ENCODE measurements at places on chromosomes 16 and 17.

DNA sequence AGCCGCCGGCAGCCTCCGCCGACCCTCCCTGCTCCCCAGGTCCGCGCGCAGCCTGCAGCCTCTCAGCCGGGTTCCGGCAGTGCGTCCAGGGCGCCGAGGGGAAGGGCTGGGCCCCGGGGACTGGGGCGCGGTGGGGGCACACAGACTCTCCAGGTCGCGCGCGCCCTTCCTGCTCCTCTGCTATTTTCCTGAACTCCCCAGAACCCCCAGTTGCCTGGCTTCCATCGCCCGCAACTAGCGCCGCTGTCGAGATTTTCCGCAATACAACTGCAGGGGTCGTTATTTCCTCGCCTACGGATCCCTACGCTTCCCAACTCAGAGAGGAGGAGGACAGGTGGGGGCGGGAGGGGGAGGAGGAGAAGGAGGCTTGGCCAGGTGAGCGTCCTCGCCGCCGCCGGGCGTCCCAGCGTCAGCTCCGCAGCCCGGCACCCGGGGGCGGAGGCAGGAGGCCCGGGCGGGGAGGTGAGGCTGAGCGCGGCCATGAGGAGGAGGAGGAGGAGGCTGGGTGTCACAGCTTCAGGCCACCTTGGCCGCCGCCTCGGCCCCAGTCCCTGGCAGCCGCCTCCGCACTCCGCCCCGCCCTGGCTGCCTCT is at the start of gene CA10:
Gene CA10, minus strand, starts transcription at position 265 of the 593 bp plus-strand sequence.
- DNase-seq = peak; percentile 60

DNA sequence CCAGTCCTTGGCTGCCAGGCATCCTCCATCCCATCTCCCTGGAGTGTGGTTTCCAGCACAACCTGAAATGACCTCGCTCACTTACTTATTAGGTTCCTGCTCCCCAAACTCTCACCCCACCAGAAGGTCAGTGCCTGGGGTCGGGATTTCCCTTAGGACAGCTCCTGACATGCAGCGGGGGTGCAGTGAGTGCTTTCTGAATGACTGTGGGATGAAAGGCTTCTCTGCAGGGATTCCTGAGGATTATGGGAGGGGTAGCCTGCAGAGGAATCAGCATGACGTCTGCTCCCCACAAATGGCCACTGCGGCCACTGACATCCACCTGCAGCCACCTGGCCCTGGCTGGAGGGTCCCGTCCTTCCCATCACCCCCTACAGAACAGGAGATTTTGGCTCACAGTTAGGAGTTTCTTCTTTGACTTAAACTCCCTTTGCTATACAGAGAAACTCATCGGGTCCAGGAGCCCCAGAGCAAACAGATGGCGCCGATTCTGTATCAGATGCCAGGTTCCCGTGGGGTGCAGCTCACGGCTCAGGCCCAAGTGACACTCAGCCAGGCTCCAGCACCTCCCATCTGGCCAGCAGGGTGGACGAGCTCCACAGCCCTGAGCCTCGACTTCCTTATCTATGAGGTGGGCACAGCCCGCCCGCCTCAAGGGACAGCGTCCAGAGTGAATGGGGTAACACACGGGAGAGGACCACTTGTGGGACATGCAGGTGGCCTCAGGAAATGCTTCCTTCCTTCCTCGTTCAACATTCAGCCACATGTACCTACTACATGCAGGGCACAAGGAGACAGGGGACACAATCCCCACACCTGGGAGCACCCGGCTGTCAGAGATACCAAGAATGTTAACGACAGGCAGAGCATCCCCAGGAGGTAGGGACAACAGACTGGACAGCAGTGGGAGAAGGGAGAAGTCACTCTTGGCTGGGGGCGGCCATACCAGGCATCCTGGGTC is 69.8 kb downstream of the RMI2 start:
- no peak for DNase-seq

DNA sequence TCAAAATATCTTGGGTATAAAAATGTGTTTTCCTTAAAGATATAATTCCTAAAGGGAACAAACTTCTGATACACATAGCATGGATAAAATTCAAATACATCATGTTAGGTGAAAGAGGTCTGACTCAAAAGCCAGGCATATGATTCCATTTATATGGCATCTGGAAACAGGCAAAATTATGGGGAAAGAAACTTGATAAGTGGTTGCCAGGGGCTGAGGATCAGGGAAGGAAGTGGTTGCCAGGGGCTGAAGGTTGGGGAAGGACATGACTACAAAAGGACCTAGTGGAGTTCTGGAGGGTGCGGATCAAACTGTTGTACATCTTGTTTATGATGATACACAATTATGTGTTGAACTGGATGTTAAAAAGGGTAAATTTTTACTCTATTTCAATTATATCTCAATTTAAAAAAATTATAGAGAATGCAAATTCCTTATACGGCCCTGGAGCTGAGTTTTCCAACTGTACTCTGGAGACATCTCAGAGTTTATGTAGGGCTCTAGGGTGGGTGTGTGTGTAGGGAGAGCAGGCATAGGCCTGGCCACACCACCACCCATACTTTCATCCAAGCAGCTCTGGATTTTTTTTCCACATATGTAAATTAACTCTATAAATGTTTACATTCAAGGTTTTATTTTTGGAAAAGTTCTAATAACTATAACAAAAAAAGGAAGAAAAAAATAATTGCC is 55.0 kb downstream of the AMFR start:
- no peak for DNase-seq

DNA sequence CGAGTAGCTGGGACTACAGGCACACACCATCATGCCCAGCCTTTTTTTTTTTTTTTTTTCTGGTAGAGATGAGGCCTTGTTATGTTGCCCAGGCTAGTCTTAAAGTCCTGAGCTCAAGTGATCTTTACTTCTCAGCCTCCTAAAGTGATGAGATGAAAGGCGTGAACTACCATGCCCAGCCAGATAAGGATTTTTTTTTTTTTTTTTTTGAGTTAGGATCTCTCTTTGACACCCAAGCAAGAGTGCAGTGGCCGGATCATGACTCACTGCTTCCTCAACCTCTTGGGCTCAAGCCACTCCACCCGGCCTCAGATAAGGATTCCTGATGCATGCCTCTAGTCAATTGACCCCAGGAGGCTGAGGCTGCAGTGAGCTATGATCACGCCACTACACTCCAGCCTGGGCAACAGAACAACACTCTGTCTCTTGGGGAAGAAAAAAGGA is 11.2 kb upstream of the PLEKHG4 start:
- DNase-seq = no peak

DNA sequence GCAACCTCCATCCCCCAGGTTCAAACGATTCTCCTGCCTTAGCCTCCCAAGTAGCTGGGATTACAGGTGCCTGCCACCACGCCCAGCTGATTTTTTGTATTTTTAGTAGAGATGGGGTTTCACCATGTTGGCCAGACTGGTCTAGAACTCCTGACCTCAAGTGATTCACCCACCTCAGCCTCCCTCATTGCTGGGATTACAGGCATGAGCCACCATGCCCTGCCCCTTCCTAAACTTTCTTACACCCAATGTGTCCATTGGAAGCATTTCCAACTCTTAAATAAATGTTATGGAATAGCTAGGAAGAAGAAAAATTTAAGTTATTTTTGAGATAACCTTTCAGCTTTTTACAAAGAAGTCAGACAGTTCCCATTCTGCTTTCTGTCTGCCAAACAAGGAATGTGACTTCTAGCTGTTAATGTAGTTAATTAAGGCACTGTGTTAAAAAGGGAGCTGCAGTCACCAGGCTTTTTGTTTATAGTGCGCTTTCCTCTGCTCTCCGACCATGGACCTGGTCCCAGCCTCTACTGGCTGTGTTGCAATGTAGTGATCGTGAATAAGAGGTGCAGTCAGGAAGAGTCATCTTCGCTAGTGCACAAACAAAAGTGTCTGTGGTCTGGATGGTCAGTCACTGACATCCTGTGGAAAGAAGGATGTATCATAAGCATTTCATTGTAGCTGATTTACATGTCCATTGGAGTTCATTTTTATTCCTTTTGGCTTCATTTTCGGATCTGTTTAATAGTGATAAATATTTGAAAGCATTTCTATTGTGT is 39.7 kb downstream of the USP10 start:
- no peak for DNase-seq

- DNase-seq = no peak
Observed at GRCh38 chr16:2028620-2029220, 2.0 kb downstream of the NHERF2 start.

DNA sequence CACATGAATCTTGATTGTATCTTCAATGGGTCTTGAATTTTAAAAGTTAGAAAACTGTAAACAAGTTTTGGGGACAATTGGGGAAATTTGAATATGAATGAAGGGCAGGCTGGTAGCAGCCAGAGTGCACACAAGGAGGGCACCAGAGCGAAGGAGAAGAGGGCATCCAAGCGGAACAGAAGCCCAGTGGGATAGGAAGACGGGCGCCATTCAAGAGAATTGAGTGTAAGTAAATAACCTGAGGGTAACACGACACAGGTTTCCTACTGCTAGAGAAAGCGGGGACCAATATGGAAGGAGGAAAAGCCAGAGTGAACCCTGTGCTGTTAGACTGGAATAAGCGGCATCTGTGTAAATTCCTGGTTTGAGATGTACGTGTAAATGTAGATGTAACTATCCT is 115.1 kb upstream of the CCL2 start:
- DNase-seq = no peak

DNA sequence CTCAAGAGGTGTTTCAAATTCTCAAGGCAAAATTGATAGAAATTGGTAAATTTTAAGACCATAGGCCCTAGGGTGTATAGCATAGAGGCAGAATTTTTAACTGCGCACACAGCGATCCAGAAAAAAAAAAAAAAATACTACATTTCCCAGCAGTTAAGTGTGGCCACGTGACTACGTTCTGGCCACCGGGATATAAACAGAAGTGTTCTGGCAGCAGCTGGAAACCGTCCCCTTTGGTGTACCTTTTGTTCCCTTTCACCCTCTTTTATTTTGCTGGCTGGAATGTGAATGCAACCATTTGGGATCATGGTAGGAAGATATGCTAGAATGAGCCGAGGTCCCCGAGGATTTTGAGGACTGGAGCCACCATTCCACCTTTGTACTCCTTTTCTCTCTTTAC is 52.7 kb upstream of the AKAP1 start:
- DNase-seq = no peak

DNA sequence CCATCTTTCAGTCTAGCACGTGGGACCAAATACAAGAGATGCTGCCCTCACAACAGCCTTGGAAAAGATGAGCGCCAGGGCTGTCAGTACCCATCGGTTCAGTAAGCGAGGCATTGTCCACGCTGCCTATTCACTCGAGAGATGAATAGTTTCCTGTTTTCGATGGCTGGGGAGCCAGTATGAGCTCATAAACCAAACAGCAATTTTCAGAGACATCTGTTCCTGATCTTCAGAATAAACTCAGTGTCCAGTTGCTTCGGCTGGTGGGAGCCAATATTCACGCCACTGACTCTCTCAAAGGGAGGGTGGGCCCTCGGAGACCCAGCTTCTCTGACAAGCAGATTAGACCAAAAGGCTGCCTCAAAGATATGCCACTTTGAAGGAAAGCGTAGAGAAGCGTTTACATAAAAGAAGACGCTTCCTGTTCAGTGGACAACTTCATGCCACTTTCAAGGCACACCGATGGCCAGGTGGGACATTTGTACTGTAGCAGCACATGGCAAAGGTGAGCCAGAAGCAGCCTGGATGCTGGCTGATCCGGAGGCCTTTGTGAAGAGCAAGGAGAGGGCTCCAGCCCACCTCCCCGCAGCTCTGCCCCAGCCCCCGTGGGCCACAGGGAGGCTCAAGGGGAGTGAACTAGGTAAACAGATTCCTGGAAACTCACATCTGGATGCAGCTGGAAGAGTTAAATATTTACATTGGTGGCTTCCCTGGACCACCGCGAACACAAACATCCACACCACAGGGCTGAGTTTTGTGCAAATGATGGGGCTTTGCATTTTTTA is 6.0 kb downstream of the TIMM22 start:
- no peak for DNase-seq

DNA sequence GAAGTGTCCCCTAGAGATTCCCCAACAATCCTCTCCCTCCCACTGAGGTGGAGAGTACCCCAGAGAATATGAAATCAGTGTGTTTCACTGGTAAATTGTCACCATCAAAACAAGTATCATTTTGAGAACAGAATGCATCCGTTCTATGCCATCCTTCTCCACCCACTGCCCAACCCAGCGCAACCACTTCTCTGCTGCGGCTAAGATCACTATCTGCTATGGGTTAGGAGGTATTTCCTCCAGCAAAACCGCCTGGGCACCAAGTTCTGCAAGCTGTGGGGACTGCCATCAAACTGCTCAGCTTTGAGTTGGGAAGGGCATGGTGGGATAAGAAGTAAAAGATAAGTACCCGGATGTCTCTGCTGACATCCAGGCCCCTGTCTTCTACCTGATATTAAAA is 24.4 kb downstream of the CNTNAP1 start:
- DNase-seq = no peak

DNA sequence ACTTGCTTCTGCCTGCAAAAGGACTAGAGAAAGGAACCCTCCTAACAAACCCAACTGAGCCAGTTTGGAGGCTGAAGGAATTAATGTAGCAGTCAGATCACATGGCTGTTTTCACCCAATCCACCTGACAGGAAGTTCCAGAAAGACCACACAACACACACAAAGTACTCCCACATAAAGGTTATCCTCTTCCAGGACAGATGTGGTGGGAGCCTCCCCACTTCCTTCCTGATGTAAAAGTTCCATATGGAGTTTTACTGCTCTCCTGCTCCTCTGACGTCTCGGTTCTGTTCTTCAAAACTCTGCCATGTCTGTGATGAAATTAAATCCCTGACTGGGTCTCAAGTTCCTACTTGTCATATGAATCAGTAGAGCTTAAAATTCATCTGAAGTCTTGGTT is 497.0 kb upstream of the HSBP1 start:
- no peak for DNase-seq

- DNase-seq = no peak
Observed at GRCh38 chr16:19166500-19166899, 1.5 kb upstream of the SYT17 start.

DNA sequence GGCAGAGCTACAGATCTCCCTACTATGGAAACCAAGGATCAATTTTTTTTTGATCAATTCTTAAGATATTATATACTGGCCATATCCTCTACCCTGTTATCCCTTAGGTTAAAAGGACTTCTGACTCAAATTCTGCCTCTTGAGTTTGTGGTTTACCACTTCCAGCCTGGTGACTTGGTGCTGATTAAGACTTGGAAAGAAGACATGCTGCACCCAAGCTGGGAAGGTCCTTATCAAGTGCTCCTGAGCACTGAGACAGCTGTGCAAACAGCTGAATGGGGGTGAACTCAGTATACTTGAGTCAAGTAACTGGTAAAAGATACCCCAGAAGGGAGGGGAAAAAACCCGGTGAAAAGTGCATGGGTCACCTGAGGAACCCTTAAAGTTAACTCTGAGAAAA is 20.5 kb upstream of the SPACA3 start:
- no peak for DNase-seq

All from NCI-H1930 (cell line).